ENCODE measurements at places on chromosomes 4 and X.

GRCh38 chrX:68421636-68422035 lies 11.7 kb downstream of the OPHN1 start:
- DNase-seq, result no peak

GRCh38 chrX:68731254-68731653 lies 83.8 kb downstream of the STARD8 start:
- no peak for DNase-seq

GRCh38 chr4:139901531-139902320 lies 236.1 kb downstream of the MGST2 start:
- no peak for DNase-seq

- DNase-seq, result no peak
Measured at GRCh38 chr4:107548211-107548905, 171.7 kb downstream of the PAPSS1 start.

DNA sequence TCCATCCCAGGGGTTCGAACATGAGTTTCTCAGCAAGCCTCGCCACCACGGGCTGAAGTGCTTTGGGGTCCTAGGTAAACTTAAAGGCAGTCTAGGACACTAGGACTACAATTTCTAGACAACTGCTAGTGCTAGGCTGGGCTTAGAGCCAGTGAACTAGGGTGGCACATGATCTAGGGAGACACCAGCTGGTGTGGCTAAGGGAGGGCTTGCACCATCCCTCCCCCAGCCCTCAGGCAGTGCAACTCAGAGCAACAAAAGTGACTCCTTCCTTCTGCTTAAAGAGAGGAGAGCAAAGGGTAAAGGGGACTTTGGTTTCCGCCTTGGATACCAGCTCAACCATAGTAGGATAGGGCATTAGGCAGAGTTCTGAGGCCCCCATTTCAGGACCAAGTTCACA lies 162.5 kb upstream of the AFF2 start:
- DNase-seq, result no peak

GRCh38 chr4:172688534-172688933 lies 480.1 kb upstream of the GALNT7 start:
- no peak for DNase-seq

DNA sequence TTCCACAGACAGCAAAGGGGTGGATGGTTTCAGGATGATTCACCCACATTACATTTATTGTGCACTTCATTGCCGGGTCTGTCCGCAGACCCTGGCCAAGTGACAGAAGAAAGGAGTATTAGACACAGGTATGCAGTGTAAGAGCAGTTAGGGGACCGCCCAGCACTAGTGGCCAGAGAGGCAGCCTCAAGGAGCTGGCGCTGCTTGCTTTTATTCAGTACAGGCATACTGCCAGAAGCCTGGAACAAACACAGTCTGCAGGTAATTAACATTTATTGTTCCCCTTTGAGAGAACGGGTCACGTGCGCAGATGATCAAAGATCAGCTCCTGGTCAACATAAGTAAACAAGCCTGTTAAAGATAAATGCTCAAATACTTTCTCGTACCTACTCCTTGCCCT lies 1639.0 kb upstream of the IGFBP7 start:
- DNase-seq, result no peak

- DNase-seq, result no peak
Measured at GRCh38 chr4:107996949-107997788, 7.5 kb downstream of the HADH start.

DNA sequence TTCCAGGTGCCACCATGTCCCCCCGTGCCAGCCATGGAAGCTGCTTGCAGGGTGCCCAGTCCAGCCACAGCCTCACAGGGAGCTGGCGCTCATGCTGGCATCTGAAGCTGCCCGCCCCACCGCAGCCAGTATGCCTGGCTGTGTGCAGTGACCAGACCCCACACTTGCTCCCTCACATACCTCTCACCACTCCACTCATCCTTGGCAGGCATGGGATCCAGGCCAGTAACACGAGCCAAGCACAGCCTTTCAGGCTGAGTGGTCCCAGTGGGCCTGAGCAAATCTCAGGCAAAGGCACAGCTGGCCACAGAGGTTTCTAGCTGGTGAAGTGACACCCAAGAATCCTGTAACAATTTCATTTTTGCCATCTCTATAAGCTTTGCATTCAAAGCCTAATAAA lies 48.4 kb upstream of the SEC24B start:
- no peak for DNase-seq

- DNase-seq, result no peak
Measured at GRCh38 chr4:61500883-61501282, 300.8 kb downstream of the ADGRL3 start.

- DNase-seq, result no peak
Measured at GRCh38 chr4:136306361-136306760, 1225.9 kb downstream of the PCDH18 start.

GRCh38 chr4:165170819-165171218 lies 36.5 kb upstream of the KLHL2 start:
- DNase-seq, result no peak

- no peak for DNase-seq
Measured at GRCh38 chr4:67052814-67053675, 492.3 kb downstream of the CENPC start.

- DNase-seq, result no peak
Measured at GRCh38 chr4:103306870-103307375, 108.8 kb upstream of the CENPE start.

- DNase-seq, result no peak
Measured at GRCh38 chr4:26050671-26051070, 136.7 kb downstream of the SMIM20 start.

DNA sequence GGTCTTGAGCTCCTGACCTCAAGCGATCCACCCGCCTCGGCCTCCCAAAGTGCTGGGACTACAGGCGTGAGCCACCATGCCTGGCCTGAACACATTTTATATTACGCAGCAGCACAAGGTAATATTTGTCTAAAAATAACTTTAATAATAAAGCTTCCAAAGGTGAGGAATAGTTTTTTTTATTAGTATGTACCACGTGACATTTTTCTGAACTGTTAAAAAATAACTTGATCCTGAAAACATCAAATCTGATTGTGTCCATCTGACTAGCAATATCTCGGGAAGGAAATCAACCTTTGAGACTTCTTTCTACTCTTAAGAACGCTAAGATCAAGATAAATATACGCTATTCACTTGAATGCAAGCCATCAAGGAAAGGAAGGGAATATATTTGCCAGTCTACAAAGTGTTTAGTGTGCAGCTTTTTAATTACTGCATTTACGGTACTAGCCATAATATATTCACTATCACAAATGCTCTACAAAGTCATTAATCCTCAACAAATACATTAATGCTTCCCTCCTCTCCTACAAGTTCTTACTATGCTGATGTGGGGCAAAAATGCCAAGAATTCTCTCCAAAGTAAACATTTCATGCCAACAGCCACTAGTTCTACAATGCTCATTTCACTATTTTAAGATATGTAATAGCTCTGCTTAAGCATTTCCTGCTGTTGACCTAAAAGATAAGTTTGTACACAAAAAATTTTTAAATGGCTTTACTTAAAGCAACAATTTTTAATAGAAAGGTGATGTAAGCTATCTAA lies 143.6 kb downstream of the APBB2 start:
- no peak for DNase-seq

- no peak for DNase-seq
Measured at GRCh38 chr4:154714339-154715040, 29.3 kb upstream of the LRAT start.

GRCh38 chr4:152735396-152735859 lies 44.1 kb downstream of the TIGD4 start:
- DNase-seq, result no peak

- no peak for DNase-seq
Measured at GRCh38 chr4:87811977-87812376, 12.6 kb downstream of the IBSP start.

DNA sequence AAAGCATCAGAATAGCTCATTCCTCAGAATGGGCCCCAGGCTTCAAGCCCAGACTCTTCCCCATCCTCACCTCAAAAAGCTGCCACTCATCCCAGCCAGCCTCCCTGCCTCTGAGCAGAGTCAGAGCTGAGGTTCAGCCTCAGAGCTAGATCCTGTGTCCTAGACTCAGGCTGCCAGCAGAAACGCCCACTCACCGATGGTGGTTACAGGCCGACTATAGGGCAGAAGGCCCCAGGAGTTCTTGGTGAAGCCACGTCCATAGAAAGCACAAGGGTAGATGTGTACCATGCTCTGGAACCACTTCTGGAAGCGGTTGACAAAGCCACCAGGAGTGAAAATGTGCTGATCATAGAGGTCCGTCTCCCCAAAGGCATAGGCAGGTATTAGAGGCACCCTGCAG lies 7.7 kb downstream of the AWAT2 start:
- no peak for DNase-seq

DNA sequence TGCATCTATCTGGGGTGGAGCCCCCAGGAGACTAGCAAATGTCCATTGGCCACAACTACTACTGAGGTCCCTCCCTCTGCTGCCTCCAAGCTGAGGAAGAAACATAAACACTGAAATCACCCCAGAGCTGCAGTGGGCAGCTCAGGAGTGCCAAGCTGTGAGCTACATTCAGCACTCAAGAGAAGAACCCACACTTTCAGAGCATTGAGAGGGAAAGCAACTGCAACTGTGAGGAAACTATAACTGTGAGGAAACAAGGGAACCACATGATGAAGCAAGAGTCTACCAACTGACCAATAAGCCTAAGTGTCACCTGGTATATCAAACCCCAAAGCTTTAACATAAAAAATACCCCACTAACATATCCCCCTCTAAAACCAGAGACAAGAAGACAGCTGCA lies 373.5 kb upstream of the TACR3 start:
- no peak for DNase-seq

GRCh38 chrX:68896581-68896980 lies 67.8 kb downstream of the EFNB1 start:
- no peak for DNase-seq

DNA sequence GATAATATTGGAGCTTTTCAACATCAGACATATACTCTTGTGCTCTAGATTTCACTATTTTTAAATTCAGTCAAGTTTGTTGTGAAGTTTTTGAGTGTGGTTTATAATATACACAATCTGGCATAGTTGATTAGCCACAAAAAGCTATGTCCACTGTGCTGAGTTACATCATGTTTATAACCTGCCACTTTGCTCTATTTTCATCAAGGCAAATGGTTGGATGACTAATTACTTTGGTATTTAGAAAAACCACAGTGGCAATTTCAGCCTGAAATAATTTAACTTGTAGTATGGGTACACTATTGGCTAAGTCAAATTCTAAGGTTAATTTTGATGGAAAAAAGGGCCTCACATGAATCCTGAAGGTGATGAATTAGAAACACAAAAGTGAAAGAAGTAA lies 262.6 kb downstream of the C4orf33 start:
- DNase-seq, result no peak

GRCh38 chrX:41655631-41656030 lies 33.1 kb upstream of the GPR34 start:
- DNase-seq, result no peak

DNA sequence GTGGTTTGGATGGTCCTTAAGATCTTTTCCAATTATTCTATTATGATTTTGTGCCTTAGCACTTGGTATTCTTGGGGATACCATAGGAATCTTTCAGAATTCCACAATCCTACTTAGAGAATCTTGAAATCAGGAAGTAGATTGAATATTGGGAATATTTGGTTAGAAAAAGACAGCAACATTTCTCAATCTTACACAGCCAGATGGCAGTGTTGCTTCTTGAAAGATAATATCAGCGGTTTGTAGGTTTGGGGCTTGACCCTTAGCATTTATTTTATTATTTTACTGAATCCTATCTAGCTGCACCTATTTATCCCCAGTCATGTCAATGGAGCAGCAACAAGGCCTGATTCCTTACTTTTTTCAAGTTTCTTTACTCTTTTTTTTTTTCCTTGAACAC lies 28.6 kb downstream of the MAGEB1 start:
- no peak for DNase-seq

GRCh38 chr4:185036019-185036418 lies 17.7 kb downstream of the HELT start:
- DNase-seq, result no peak

DNA sequence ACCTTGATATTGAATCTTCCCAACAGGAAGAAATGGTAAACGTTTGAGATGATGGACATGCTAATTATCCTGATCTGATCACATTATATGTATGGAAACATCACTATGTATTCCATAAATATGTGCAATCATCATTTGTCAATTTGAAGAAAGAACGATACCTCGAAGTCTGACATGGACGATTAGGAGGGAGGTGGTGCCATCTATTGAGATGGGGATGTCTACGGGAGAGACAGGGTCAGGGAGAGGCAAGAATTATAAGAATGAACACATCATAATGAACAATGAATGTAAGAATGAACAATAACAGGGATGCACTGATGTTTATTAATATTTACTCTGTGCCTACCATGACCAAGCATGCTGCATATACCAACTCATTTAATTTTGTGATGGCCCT lies 93.7 kb upstream of the SOD3 start:
- DNase-seq, result no peak

GRCh38 chr4:117664706-117665444 lies 369.4 kb upstream of the NDST3 start:
- DNase-seq, result no peak

- DNase-seq, result peak; percentile 23
Measured at GRCh38 chr4:104966349-104967033, 180.2 kb upstream of the TET2 start.

GRCh38 chrX:46831765-46832327 lies 5.0 kb upstream of the RP2 start:
- no peak for DNase-seq

- no peak for DNase-seq
Measured at GRCh38 chrX:139194571-139195280, 335.8 kb upstream of the F9 start.

DNA sequence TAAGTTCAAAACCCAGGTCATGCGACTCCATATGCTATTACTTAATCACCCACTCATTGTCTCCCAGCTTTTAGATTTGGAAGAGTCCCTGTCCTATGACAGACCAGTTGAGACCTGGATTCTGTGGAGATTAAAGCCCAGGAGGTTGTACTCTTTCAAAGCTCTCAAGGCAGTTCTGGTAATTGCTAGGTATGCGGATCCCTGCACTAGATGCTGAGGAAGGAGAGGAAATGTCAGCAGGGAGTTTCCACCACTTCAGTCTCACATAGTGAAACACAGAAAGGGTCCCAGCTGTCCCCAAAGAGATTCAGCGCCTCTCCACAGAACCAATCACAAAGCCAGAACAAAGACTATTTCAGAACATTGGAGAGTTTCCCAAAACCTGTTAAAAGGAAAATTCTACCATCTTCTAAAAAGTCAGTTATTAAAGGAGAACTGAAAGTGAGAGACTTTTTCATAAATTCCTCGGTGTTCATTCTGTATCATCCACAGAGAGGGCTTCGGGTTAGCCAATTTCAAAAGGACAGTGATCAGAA lies 53.4 kb downstream of the IRF2 start:
- no peak for DNase-seq

DNA sequence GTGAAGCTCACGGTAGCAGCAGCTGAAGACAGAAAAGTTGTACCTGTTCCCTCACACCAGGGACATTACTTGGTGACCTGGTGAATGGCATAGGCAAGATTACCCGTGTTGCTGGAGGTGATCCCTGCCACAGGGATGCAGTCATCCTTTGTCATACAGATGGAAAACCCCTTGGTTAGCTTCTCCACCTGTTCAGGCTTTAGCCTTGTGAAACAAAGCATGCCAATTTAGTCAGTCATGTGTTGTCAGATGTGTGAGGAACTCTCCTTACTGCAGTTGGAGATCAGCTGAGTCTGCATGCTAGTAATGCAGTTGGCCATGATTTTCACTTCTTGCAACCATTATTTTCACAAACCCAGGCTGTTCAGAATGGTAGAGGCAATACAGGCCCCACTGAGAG lies 41.0 kb downstream of the AMELX start:
- no peak for DNase-seq

Data from stimulated activated CD4-positive, alpha-beta T cell treated with anti-CD3 and anti-CD28 coated beads, Interleukin-2, amount 100 ng/mL, for 24 hours (primary cell).